T-helper 17 cell (primary cell): ENCODE measurements at places on chromosomes 1 and 21. TPM values are rescaled to one million over a fixed set of nuclear protein-coding genes. Genes with fewer than 3 reads are reported as not detected.

DNA sequence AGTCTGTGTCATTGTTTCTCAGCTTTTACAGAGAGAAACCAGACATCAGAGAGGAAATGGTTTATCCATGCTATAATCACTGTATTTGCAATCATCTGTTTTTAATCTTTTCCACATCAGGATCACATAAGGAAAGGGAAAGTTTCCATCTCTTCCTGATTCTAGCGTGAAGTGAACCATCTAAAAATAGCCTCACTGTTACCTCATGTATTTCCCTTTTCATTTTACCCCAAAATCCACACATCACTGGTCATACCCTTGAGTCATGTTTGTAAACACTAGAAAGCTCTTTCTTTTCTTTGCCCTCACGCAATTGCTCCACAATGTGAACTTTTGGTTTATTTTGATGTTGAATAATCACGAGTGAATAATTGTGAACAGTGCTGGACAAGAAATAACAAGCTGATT is 146.0 kb downstream of the PLA2G4A start:
- no peak for DNase-seq

- DNase-seq = no peak
These were observed 20.7 kb downstream of the TRIM62 start for GRCh38 chr1:33161061-33161681.

- DNase-seq = no peak
These were observed 27.6 kb upstream of the CLDN14 start for GRCh38 chr21:36507397-36508018.

DNA sequence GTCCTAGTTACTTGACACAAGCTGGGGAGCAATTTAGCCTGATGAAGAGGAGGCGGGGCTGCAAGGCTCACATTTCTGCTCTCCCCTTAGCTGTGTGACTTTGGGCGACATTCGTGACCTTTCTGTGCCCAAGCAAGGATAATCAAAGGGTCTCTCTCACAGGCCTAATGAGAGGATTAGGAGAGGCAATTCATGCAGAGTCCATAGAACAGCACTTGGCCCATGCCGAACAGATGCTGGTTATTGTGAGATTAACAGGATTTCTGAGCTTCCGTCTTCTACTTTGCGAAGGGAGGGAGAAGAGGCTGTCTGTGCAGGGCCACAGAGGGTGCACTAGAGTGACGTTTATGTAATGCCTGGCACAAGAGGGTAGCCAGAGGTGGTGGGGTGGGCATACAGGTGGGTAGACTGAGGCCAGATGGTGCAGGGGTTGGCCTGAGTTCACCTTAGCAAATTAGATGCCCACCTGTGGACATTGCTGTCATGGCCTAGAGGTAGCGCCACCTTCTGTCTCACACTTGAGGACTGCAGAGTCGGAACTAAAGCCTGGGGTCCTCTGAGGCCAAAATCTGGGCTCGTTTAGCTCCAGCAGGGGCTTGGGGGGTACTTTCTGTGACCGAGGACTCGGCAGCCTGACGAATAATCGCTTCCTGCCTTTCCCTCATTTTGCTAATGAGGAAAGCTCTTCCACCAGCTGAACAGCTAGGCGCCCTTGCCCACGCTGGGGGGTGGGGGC is 18.6 kb downstream of the ACTL8 start:
- no peak for DNase-seq

GRCh38 chr1:205936846-205937586 is 6.2 kb downstream of the SLC26A9 start:
- no peak for DNase-seq

The FAM78B gene
- 0.31 TPM for total RNA-seq

GRCh38 chr1:77762072-77762476 is 2.4 kb upstream of the USP33 start:
- no peak for DNase-seq

The RAB13 gene
- total RNA-seq = 2.2 TPM

GRCh38 chr1:47561523-47562007 is 123.7 kb downstream of the FOXD2 start:
- DNase-seq = no peak

DNA sequence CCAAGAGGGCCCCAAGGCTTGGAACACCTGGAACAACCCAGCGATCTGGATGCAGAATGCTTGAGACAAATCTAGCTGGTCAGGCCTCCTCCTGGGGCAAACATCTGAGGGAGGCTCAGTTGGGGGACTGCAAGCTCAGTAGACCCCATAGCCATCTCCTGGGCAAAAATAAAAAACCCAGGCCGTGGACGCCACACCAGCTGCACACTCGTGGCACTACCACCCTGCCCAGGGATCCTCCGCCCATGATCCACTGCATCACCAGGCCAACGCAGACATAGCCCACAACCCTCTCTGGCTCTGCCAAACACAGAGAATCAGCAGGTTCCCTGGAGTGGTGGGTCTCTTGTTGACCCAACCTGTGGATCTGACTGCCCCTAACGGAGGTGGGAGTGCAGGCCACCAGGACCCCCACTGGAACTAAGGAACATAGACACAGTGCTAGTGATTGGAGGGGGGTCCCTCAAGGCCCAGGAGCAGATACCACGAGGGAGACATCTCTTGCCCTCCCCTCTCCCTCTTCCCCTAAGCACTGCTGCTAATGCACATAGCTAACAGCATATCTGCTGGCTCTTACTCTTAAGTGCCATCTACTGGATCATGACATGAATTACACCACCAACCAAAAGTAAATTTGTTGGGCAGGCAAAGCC is 147.2 kb downstream of the CHD1L start:
- DNase-seq = no peak

- DNase-seq = no peak
These were observed 11.5 kb upstream of the AIM2 start for GRCh38 chr1:159088050-159088449.
